ENCODE measurements at places on chromosomes 2 and 18. TPM values are rescaled to one million over a fixed set of nuclear protein-coding genes. Genes with fewer than 3 reads are reported as not detected.

DNA sequence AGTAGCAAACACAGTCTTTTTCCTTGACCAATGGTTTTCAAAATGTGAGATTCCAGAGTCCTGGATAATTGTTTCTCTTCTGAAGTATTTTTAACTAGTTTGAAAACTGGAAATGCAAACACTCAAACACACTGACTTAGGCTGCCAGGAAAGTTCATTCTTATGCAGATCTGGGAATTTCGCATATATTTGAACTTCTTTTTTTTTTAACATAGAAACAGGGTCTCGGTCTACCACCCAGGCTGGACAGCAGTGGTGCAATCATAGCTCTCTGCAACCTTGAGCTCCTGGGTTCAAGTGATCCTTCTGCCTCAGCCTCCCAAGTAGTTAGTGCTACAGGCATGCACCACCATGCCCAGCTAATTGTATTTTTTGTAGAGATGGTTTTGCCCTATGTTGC, 79.6 kb downstream of the DYM start:
- no peak for DNase-seq

- DNase-seq, result no peak
Observed at GRCh38 chr2:206088248-206088647, 2.3 kb upstream of the INO80D start.

GRCh38 chr18:30139631-30140287, 902.8 kb downstream of the DSC3 start:
- DNase-seq, result no peak

NEU4 gene
- total RNA-seq, result not detected

MARCO gene
- total RNA-seq, result not detected

Data from LHCN-M2 (cell line).